Fibroblast of skin of left quadriceps (primary cell): ENCODE measurements at places on chromosomes 3 and 15.

- DNase-seq, result no peak
Observed at GRCh38 chr3:42653560-42654330, at the start of gene ZBTB47. ZBTB47 (plus strand) TSS chr3:42653697; CDS start chr3:42658356, 4,659 bp downstream.

DNA sequence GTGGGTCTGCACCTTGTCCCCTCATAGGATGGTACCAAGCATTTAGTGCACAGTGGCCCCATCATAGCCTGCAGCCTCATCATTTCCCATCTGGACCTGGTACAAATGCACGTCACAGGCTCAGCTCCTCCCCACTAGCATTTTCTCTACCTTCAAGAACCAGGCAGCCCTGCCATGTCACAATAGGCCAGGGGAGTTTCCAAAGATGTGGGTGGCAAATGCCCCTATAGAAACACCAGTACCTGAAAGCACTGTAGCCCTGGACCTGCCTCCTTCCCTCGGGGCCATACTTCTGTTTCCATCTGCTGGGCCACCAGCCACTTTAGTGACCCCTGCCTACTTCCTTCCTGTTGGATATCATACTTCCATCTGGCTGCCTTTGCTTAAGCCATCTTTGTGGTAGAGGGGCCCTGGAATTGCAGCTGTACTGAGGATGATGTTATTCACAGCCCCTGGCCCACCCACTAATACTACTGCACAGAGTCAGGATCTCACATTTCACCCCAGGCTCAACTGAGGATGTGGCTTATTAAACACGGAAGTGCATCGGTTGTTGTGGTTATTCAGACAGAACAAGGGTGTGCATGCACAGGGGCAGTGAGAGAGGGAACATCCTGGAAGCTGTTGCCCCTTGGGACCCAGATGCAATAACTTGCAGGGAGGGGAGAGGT lies 3.8 kb downstream of the TCTA start:
- no peak for DNase-seq

DNA sequence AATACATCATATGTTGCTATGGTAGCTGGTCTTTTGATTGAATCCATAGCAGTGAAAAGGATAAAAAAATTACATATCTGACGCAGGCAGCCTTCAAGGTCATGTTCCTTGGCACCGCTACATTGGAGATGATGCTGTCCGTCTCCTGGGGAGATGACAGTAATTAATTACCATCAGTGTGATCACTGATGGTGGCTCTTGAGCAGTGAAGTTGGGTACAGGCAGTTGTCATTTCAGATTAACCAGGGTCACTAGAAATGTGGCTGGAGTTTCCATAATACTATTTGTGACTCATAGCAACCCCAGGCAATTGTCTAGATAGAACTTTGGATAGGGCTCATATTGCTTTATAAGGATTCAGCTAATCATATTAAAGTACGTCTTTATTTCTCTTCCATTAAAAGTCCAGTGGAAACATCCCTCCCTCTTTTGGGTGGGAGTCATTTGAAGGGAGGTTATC lies 136.3 kb downstream of the THSD4 start:
- no peak for DNase-seq

DNA sequence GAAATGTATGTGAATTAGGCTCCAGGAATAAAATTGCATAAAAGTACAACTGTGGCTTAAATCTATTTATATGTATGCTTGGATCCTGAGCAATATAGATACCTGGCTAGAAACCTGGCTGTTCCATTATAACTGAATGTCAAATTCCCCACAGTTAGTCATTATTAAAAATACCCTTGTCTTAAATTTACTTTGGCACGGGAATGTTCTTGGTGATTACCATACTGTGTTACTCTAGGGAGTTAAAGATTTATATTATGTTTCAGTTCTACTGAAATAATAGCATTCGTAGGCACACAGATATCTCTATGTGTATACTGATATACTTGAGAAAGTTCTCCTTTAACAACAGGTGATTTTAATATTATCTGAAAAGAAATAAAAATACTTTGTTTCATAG lies 394.1 kb downstream of the PTPRG start:
- no peak for DNase-seq

DNA sequence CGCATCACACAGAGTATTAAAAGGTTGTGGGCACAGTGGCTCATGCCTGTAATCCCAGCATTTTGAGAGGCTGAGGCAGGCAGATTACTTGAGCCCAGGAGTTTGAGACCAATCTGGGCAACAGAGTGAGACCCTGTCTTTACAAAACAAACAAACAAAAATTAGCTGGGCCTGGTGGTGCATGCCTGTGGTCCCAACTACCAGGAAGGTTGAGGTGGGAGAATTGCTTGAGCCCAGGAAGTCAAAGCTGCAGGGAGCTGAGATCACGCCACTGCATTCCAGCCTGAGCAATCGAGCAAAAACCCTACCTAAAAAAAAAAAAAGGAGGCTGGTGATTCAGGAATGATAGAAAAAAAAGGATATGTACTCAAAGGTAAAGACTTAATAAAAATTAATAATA lies 28.2 kb upstream of the ST6GAL1 start:
- DNase-seq, result no peak

GRCh38 chr3:150889106-150889505 lies 16.1 kb downstream of the MINDY4B start:
- no peak for DNase-seq

DNA sequence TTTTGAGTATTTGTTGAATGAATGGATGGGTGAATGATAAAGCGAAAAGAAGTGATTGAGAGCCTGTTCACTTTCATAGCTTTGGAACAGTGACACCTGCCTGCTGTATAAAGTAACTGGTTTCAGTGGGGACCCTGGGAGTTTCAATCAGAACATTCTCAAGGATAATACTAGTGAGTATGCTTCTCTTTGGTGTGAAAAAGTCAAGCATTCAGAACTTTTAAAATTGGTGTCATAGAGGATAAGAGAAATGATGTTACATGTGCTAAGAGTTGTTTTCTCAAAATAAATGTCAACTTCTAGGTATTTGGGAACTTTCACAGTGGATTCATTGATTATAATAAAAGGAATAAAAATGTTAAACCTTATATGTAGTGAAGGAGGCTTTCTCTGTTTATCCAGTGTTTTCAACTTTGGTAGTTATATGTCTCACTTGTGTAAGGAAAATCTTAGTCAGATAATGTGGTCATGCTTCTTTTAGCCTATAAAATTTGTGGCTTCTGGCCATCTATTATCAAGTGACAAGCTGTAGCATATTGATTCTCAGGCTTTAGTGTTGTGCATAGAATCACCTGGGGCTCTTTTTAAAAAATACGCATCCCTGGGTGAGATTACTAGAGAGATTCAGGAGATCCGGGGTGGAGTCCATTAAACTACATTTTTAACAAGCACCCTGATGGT lies 11.9 kb downstream of the LRCH3 start:
- DNase-seq, result no peak

DNA sequence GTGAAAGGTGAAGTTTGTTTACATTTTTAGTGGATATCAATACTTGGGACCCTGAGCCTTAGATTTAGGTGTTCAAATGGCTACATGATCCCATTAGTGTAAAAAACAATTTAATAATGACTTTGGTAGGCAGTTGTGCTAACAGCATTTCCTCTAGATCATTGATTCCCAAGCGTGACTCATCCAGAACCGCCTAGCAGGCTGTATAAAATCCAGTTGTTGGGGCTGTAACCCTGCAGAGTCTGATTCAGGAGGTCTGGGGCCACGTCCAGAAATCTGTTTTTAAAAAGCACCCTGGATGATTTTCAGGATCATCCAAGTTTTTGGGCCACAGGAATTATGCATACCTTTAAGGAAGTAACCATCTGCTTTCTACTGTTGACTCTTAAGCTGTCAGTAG lies 156.4 kb downstream of the TP63 start:
- no peak for DNase-seq
